ENCODE measurements at places on chromosomes 16 and 17.

GRCh38 chr16:49643429-49644144 lies 212.3 kb downstream of the ZNF423 start:
- DNase-seq: no peak

GRCh38 chr17:68694791-68695485 lies 93.8 kb upstream of the FAM20A start:
- no peak for DNase-seq

- DNase-seq: no peak
These were observed 19.9 kb downstream of the GAS7 start for GRCh38 chr17:10178506-10178991.

DNA sequence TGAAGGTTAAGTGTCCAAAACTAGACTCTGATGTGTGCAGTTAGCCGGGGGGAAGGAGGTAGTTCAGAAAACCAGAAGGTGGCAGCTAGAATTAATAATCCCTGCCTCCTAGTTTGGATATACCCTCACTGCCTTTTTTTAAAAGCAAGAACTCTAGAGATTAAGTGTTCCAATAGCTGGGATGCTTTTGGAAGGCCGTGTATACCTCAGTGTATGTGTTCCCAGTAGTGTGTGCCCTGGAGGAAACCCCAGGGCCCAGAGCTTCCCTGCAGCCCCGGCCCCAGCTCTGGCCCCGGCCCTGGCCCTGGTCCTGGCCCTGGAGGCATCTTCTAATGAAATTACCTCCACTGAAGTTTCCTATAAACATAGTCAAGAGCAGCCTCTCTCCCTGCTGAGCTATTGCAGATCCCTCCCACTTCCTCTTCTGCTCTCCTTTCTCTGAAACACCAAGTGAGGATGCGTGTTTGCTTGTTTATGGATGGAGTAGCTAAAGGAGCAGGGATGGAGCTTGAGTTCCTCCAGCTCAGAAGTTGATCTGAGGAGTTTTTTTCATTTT lies 130.7 kb downstream of the PRKCA start:
- DNase-seq: peak; percentile 55

- DNase-seq: no peak
These were observed 106.4 kb downstream of the PARN start for GRCh38 chr16:14523632-14524031.

DNA sequence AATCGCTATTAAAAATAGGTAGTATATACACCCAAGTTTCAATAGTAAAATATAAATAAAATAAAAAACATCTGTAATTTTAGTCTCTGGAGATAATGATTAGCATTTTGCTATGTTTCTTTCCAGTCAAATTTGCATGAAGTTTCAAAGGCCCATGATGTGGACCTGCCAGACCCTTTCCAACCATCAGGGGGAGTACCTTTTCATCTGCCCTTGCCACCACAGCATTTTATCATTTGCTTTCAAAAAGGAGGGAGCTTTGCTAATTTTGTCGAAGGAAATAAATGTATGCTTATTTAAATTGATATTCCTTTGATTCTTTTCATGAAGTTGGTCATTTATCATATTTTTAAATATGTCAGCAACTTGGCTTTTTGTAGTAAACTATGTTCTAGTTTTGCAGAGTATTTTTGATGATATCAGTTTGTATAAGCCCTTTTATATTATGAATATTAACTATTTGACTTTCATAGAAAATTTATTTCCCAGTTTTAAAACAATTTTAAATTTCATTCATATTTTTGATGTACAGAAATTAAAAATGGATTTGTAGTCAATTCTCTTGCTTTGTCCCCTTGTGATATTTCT lies 115.2 kb upstream of the NETO2 start:
- peak; percentile 2 for DNase-seq

DNA sequence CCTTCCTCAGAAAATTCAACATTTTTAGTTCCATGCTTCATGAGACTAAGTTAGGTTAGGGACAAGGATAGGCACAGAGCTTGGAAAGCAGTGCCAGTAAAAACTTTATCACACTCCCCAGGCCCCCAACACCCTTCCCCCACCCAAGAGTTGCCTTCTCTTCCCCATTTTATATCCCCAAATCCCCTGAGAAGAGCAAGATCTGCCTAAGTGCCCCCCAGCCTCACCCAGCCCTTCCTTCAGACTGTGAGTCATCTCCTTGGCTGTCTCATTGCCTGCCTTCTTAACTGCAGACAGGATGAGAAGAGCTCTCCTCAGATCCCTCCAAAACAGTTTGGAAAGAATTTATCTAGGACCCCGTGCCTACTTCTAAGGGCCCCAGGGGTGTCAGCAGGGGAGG lies 55.8 kb downstream of the NEUROD2 start:
- no peak for DNase-seq

- DNase-seq: peak; percentile 81
These were observed 87.8 kb downstream of the SMG6 start for GRCh38 chr17:2215616-2216364.

Measured in fibroblast of the conjunctiva (primary cell).